ENCODE measurements at places on chromosomes 5 and 9. TPM values are rescaled to one million over a fixed set of nuclear protein-coding genes. Genes with fewer than 3 reads are reported as not detected.

DNA sequence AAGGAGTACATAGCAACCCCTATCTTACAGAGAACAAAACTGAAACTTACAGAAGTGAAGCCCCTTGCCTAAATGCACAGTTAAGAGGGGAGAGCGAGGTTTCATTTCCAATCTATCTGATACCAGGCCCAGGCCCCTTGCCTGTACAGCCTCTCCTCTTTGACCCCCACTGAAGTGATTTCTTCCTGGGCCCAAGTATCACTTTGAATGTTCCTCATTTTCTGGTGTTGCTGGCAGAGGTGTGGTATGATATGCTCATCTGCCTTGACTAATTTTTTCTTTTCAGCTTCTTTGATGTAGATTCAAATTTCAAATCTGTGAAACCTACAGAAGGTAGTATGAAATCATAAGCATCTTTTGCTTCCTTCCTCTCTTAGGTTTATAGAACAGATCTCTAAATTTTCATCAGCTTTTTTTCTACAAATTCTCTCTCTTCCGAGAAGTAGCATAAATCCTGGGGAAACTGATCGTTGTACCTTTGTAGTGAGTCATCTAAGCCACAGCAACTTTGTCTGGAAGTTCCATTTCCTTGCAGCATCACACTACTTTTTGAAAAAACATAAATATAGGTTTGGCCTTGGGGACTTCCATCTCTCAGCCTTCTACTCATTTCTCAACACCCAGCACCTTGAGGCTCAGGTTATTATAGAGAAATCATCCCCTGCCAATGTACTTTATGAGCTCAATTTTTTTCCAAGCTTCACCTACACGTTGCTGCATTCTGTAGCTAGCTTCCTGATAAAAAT is 402.4 kb upstream of the PTGER4 start:
- DNase-seq, result no peak

CTSV gene
- polyA plus RNA-seq, result 57.0 TPM

GRCh38 chr9:788777-789176 is 52.7 kb upstream of the DMRT1 start:
- no peak for DNase-seq

GRCh38 chr5:56649569-56649968 is 165.8 kb upstream of the MAP3K1 start:
- no peak for DNase-seq

APBA1 gene
- 0.39 TPM for polyA plus RNA-seq

- DNase-seq, result no peak
These were observed 106.6 kb upstream of the DPYSL3 start for GRCh38 chr5:147616421-147616820.

- DNase-seq, result peak; percentile 96
These were observed 81.3 kb downstream of the STK10 start for GRCh38 chr5:172106511-172107356.

Measured in H1 (cell line).